ENCODE measurements at places on chromosomes 13 and 19.

- DNase-seq, result no peak
Measured at GRCh38 chr13:88068975-88069374, 397.8 kb downstream of the SLITRK5 start.

DNA sequence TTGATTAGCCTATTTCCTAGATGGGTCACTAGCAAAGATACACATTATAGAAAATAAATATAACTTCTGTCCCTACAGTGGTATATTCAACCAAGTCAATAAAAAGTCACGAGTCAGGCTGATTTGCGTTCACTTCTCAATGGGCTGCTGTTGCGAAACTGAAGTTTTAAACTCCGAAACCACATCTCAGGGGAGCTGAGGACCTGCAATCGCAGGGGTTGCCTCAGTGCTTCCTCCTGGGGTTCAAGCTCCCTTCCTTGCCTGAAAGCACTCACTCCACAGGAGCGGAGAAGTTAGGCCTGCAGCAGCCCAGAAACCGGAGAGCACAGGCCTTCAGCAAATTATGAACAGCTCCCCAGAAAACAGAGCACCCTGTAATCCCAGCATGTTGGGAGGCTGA lies 39.6 kb downstream of the RAB20 start:
- no peak for DNase-seq

DNA sequence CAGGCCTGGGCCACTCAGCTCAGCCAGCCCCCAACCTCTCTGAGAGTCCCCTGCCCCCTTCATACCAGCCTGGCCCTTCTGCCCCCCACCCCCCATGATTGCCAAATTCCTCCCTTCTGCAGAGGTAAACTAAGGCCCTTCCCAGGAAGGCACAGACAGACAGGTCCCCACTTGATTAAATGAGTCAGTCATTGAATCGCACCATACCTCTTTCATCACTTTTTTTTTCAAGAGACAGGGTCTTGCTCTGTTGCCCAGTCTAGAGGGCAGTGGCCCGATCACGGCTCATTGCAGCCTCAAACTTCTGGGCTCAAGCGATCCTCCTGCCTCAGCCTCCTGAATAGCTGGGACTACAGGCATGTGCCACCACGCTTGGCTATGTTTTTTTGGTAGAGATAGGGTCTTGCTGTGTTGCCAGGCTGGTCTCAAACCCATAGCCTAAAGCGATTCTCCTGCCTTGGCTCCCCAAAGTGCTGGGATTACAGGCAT lies 6.0 kb downstream of the PODNL1 start:
- no peak for DNase-seq

GRCh38 chr19:54168174-54168917 lies 4.6 kb downstream of the TMC4 start:
- DNase-seq, result peak; percentile 84

GRCh38 chr13:70959035-70959775 lies 851.0 kb upstream of the KLHL1 start:
- DNase-seq, result no peak

DNA sequence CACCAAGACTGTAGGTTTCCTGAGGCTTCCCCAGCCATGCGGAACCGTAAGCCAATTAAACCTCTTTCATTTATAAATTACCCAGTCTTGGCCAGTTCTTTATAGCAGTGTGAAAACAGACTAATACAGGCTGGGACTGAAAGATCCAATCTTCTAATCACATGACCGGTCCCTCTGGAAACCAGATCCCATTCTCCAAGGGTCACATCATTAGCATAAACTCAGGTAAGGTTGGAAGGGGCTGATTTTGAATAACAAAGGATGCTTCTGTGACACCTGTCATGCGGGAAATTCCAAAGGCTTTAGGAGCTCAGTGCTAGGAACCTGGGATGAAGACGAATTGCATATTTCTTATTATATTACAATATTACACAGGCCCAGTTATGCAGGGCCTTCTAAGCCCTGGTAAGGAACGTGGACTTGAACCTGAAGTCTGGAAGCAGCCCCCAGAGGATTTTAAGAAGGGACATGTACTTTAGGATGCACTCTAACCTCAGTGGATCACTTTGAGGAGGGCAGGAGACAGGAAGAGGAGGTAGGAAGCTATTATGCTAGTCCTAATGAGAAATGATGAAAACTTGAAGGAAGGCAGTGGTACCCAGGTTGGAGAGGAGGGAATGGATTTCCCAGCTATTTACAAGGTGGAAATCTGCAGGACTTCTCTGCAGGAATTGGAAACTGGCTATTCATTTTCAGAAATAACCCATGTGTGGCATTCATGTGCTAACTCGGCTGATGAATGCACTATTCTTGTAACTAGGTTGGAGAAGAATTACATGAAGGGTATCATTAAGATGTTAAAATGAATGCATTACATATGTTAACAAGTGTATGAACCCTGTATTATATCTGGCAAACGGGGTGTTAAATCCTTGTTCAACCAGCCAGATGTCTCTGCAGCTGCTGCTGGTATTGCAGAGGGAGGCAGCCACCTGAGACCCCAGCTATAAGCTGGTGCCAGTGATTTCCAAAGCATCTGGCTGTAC lies 19.3 kb downstream of the TNFSF11 start:
- DNase-seq, result no peak

- no peak for DNase-seq
Measured at GRCh38 chr13:48726711-48727110, 73.0 kb downstream of the CYSLTR2 start.

DNA sequence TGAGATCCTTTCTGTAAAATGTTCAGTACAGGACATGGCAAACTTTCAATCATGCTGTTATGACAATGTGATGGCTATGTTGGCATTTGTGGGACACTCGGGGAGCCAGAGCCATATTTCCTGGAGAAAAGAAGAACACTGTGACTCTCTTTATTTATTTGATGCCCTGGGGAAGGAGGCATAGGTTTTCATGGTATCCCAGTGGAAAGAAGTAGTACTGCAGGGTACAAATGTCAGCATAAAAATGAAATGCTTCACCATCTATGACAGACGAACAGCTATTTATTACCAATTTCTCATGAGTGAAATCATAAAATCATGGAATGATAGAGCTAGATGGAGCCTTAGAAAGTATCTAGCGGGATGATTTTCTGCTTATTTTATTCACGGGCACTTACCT lies 217.1 kb downstream of the COL4A1 start:
- DNase-seq, result no peak

DNA sequence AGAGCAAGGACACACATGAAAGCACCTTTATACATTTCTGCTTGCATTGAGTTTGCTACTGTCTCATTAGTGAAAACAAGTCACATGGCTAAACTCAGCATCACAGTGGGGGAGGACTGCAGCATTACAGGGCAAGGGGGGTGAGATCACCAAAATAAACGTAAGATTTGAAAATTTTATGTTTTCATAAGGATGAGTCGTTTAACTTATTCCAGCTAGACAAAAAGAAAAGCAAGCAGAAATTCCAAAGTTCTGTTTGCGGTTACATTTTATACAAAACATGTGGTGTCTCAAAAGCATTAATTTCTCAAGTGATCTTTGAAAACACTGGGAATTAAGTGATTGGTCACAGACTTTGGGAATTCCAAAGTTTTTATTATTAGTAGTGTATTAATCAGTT lies 261.4 kb upstream of the RXFP2 start:
- no peak for DNase-seq

DNA sequence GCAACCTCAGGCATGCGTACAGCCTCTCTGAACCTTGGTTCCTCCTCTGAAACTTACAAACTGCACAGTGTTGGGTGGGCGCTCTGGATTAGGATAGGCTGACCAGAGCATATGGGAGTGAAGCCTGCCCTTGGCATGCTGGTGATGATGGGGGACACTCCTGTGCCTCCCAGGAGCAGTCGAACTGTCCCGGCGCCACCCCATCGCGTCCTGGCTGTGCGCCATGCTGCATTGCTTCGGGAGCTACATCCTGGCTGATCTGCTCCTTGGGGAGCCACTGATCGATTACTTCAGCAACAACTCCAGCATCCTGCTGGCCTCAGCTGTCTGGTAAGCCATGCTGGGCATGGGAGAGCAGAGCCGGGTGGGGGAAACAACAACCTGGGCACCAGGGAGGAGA lies 18.9 kb downstream of the TMEM38A start:
- no peak for DNase-seq

DNA sequence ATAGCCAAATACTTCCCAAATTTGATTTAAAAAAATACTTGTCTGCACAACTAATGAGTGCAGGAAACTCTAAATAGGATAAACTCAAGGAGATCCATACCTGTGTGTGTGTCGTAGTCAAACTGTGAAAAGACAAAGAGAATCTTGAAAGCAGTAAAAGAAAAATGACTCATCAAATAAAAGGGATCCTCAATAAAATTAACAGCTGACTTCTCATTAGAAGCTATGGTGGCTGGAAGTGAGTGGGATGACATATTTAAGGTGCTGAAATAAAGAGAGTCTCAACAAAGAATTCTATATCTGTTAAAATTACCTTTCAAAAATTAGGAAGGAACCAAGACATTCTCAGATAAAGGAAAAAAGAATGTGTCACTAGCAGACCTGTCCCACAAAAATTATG lies 13.7 kb downstream of the RNASEH2B start:
- no peak for DNase-seq

DNA sequence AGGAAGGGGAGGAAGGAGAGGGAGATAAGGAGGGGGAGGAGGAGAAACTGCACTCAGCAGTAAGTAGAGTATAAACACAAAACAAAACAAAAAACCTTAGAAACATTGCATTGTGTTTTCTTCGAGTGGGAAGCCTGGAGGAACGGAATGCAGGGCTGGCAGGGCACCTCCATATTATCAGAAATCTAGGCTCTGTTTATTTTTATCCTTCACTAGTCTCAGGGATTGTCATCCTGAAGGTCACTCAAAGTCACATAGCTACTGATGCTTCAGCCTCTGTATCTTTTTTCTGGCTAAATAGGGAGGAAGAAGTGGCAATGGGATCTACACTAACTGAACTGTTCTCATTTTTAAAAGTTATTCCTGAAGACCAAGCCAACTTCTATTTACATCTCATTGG lies 467.8 kb downstream of the KCTD12 start:
- no peak for DNase-seq

- DNase-seq, result no peak
Measured at GRCh38 chr13:33110713-33111413, 94.6 kb downstream of the KL start.

- DNase-seq, result peak; percentile 27
Measured at GRCh38 chr13:40399756-40400155, 266.7 kb downstream of the FOXO1 start.

DNA sequence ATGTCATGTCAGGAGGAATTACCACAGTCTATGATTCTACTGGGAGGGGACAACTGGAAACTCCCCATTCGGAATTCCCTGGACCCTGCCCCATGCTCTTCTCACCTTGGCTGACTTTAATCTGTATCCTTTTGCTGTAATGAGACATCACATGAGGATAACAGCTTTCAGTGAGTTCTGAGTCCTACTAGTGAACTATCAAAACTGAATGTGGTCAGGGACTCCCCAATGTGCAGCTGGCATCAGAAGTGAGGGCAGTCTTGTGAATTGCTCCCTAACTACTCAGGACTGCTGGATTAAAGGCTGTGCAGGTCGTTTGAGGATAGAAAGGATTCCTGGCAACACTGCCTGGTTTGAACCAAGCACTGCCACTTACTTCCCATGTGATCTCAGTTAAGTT lies 15.2 kb downstream of the SIGLEC7 start:
- DNase-seq, result no peak

- DNase-seq, result no peak
Measured at GRCh38 chr19:4037301-4037949, 29.3 kb downstream of the ZBTB7A start.

DNA sequence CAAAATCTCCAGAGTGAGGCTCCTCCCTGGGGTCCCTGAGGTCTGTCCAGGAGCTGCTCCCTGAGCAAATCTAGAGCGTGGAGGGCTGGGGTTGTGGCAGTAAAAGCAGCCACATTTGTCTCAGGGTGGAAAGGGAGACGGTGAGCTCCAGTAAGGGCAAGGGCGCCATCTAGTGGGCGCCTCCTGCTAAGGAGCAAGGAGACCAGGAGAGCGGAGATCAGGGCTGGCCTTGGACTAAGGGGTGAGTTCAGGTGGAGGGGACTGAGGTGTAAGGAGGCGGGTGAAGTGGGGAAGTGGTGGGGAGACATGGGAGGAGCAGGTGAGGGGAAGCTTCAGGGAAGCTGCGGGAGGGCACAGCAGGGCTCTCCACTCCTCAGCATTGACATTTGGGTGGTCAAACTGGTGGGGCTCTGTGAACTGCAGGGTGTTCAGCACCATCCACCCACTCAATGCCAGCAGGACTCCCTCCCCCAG lies 5.3 kb upstream of the CEACAM21 start:
- peak; percentile 72 for DNase-seq

DNA sequence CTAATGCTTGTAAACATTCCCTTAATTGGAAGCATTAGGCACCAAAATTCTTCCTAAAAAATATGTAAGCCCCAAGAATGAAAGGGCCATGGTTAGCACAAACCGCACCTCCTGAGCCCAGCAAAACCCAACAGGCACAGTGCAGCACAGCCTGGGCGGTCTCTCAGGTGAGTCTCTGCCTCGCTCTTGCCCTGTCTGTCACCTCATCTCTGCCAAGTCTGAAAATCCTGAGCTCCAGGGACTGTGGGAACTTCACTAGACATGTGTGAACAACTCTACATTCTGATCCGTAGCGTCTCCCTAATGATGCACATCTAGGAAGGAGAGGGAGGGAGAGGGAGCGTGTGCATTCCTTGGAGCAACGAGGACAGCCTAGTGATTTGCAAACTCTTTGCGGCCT lies 88.8 kb upstream of the GJB6 start:
- DNase-seq, result no peak

DNA sequence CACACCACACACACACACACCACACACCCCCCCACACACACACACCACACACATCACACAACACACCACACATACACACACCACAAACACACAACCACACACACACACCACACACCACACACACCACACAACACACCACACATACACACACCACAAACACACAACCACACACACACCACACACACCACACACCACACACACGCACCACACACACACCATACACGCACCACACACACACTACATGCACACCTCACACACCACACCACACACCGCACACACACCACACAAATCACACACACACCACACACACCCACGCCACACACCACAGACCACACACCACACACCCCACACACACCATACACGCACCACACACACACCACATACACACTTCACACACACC lies 83.5 kb downstream of the ZNF557 start:
- DNase-seq, result no peak

GRCh38 chr13:49840675-49841074 lies 48.2 kb upstream of the KPNA3 start:
- no peak for DNase-seq

DNA sequence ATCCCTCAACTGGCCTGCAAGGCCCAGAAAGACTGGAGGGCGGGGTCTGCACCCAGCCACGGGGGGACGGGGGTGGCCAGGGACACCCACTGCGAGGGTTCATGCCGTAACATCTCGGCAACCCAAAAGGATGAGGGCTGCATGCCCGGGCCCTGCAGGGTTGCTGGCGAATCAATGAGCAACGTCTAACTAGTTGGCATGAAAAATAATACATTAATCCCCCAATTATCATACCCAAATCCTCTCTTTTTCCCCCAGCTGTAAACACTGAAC lies 232.2 kb downstream of the TUBA3C start:
- DNase-seq, result no peak

GRCh38 chr19:406135-406781 lies 2.7 kb downstream of the C2CD4C start:
- no peak for DNase-seq

Data from kidney tubule cell (primary cell).